ENCODE measurements at places on chromosomes 16 and 17.

DNA sequence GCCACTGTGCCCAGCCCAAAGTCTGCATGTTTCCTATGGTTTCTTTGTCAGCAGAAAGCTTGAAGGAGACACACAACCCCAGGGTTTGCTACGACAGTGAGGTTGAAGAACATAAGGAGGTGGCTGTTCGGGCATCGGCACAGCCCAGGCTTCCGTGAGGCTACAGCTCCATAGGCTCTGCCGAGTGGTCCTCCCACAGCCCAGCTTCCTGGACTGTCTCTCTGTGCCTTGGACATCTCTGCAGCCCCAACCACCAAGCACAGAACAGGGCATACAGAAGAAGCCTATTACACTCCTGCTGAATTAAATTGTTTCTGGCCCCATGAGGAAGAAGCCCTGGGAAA lies 3.2 kb upstream of the HAP1 start:
- no peak for DNase-seq

GRCh38 chr17:76547183-76547641 lies 7.4 kb downstream of the PRCD start:
- DNase-seq, result peak; percentile 84

DNA sequence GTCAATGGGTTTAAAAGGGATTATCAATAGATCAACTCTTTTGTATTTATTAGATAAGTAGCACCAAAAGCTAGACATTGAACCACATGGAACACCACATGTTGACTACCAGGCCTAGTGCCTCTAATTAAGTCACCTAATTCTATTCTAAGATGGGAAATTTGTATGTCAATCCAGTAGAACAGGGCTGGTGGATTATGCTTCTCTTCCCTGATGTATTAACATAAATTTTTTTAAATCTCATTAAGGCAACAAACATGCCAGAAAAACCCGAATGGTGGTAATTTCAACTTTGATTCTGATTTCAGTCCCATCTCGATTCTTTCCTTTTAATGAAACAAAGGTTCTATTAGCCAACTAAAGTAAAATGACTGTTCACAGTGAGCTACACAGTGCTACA lies 92.6 kb downstream of the KANSL1 start:
- no peak for DNase-seq

GRCh38 chr17:78414178-78415162 lies 36.0 kb downstream of the PGS1 start:
- no peak for DNase-seq

GRCh38 chr17:56173958-56174835 lies 20.9 kb downstream of the ANKFN1 start:
- no peak for DNase-seq

DNA sequence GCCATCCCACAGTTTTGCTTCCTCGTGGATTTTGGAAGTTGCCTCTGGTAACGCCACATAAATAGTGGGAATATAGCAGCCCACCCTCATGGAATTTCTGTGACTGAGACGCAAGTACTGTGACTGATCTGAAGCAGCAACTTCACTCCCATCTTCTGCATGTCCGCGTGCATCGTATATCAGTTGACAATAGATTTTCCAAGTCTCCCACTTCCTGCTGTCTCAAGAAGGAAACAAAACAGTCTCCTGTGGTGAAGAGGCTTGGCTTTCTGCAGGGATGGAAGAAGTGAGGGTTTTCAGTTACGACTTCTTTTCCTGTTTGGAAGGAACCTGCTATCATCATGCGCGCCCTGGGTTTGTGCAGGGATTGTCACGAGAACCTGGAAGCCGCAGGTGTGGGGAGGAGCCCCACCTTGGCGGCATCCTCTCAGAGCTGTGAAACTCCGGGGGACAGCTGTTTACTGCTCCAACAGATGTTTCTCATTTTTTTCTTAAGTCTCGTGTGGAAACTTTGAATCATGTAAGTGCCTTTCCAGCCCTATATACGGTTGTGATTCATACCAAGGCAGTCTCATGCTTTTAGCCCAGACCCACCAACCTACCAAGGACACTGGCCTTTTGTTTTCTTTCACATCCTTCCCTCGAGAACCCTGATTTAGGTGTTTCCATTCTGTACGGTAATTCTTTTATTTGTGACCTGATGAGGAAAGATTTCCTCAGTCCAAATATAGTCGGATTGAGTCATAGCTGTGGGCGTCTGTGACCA lies 57.5 kb downstream of the WIPI1 start:
- no peak for DNase-seq

DNA sequence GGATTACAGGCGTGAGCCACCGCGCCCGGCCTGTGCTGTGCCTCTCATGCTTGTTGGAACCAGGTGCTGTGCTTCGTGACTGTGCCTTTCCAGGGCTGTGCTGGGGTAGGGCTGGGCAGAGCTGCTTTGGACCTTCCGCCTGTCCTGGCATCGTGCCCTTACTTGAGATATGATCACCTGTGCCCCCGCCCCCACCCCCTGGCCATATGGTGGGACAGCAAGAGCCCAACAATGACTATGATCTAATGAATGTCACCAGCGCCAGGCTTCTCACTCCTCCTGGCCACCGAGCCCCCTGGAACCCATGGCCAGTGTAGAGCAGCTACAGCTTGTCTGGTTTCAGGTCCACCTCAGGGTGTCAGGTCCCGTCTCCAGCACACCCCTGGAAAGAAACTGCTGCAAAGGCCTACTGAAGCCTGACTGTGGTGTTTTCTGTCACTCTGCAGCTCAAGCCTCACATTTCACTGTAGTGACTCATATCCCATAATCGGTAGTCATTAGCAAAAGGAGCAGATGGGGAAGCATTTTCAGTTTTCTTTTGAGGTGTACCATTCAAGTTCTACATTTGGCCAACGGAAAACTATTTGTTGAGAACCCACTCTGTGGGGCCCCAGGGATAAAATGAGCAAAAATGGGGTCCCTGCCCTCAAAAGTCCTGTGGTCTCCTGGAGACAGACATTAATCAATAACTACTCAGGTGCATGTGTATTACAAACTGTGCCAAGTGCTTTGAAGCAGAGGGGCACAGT lies 22.1 kb downstream of the FCSK start:
- no peak for DNase-seq

GRCh38 chr17:40843242-40843641 lies 20.8 kb upstream of the KRT10 start:
- no peak for DNase-seq

DNA sequence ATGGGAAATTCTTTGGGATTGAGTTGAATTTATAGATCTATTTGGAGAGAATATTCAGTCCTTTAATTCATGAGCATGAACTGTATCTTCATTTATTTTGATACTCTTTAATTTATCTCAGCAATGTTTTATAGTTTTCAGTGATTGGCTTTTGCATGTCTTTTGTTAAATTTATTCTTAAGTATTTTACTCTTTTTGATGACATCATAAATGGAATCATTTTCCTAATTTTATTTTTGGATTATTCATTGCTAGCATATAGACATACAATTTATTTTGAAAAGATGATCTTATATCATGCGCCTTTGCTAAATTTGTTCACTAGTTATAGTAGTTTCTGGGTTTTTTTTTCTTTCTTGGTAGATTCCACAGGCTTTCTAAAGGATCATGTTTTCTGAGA lies 149.2 kb upstream of the ASIC2 start:
- no peak for DNase-seq

DNA sequence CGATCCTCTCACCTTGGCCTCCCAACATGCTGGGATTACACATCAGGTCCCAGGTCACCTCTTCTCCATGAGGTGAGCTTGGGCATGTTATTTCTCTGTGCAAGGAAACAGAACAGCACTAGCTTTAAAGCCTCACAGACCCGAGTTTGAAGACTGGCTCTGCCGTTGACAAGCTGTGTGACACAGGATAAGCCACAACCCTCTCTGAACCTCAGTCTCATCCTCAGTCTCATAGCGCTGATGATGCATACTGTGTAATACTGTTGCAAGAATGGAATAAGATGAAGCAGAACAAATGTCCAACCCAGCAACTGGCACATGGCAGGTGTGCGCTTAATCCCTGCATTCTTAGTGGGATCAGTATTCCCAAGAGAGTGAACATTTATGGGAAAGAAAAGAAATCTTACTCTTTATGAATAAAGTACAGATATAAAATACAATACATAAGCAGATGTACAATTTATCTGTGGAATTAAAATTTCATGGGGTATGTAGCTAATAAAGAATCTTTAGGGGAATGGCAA lies 43.5 kb downstream of the ABAT start:
- no peak for DNase-seq

DNA sequence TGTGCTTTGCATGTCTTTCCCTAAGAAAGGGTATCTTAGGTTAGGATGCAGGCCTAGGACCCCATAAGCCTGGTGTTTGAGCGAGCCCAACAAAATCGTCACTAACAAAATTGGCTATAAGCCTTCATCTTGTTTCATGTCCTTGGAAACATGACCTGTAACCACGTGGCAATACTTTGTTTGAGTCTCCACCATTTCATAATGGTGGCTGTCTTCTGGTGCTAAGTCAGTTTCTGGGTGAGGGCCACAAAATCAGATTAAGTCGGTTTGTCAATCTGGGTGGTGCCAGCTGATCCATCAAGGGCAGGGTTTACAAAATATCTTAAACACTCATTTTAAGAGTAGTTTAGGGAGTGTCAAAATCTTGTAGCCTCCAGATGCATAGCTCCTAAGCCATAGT lies 33.0 kb downstream of the C16orf54 start:
- no peak for DNase-seq

DNA sequence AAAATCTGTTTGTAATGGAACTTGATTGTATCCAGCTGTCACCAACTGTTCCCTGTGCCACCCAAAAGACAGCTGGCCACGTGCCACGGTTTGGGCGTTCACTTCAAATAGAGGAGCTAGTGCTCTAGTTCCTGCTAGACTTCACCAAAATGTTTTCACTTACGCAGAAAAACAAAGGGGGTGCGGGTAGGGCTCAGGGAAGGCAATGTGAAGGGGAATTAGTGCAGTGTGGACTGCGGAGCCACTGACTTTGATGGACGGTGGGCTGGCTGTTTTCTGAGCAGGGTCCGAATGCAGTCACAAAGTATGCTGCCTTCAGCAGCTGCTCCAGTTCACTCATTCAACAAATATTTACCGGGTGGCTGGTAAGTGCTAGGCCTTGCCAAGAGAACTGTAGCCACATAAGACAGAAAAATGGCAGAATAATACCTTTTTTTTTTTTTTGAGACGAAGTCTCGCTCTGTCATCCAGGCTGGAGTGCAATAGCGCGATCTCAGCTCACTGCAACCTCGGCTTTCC lies 7.6 kb upstream of the CYTH1 start:
- no peak for DNase-seq

DNA sequence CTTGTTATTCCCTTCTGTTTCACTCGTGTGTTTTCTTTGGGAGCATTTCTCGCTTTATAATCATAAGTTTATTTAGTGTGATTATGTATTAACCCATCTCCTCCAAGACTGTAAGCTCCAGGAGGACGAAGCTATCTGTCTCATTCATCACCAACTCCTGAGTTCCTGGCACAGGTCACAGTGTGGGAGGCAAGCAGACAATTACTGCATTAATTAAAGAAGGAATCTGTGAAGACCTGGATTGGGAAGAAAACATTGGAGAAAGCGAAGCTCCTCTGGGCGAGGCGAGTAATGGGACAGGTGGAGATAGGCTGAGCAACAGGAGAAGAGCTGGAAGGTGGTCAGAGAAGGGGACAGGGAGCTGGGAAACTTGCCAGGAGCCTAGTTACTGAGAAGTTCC lies 7.8 kb upstream of the CAMKK1 start:
- no peak for DNase-seq

DNA sequence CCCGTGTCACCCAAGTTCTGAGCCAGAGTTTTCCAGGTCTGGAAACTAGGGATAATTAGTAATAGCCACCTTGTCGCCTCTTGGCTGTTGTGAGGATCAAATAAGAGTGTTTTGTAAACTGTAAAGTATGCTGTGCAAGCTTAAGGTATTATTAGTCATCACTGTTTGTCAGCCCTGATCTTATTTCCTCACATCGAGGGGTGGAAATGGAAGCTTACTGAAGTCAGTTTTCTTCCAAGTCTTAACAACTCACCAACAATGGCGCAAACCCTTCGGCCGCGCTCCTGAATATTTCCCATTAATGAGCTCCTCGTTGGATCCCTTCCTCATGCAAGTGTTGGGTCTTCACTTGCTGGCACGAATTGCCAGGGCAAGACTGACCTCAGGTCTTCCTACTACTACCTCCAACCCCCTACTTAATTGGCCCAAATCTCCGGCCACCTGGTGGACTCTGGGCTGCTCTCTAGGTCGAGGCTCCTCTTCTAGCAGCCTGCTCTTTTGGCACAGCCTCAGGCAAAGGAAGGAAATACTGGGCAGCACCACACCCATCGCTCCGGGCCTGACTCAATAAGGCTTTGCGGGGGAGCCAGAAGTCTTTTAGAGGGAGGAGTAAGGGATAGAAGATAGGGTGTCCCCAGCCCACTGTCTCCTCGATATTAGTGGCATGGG lies 885 bp upstream of the SLC35B1 start:
- DNase-seq, result no peak

DNA sequence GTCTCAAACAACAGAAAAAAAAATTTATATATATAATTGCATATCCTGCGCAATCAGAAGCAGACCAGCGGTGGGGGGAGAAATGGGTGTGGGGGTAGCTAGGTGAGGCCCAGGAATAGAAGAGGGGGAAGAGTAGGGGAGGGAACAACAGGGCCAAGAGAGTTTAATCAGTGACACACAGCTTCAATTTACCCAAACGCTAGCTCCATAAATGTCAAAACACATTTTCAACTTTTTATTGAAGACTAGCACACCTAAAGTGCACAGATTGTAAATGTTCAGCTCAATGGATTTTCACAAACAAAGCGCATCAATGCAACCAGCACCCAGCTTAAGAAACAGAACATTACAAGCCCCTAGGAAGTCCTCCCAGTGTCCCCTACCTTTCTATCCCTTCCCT lies 24.8 kb upstream of the NAGS start:
- no peak for DNase-seq

DNA sequence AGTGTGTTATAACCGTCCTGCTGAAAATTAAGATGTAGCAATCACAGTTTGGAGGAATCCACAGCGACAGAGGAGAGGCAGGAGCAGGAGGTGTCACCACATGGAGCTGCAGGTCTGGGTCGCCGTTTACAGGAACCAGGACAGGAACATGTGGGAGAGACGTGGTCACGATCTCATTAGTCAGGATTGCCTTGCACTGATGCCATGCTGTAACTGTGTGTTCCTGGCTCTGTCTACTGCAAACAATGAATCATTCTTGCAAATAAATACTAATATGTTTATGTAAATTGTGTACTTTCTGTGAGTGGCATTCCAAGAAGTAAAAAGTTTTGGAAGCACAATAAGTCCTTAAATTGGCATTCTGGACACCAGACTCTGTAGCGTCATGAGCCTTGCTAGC lies 271.8 kb downstream of the CPPED1 start:
- no peak for DNase-seq

DNA sequence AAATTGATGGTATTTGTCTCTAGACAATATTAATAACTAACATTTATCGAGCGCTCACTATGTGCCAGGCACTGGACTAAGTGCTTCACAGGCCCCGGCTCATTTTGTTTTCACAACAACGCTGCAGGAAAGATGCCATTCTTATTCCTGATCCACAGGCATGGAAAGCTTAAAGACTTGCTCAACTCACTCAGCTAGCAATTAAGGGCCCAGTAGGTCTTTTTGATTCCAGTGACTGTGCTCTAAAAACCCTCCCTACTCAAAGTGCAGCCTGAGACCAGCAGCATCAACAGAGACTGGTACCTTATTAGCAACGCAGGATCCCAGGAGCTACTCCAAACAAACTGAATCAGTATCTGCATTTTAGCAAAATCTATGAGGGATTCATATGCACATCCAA lies 35.3 kb downstream of the CUEDC1 start:
- no peak for DNase-seq

GRCh38 chr16:9869776-9870175 lies 312.5 kb downstream of the GRIN2A start:
- DNase-seq, result no peak
